ENCODE measurements at places on chromosomes 13 and 19.

GRCh38 chr13:27130223-27130978, 41.2 kb downstream of the USP12 start:
- DNase-seq = no peak

- DNase-seq = no peak
These were observed 102.3 kb downstream of the UBL3 start for GRCh38 chr13:29748097-29748496.

DNA sequence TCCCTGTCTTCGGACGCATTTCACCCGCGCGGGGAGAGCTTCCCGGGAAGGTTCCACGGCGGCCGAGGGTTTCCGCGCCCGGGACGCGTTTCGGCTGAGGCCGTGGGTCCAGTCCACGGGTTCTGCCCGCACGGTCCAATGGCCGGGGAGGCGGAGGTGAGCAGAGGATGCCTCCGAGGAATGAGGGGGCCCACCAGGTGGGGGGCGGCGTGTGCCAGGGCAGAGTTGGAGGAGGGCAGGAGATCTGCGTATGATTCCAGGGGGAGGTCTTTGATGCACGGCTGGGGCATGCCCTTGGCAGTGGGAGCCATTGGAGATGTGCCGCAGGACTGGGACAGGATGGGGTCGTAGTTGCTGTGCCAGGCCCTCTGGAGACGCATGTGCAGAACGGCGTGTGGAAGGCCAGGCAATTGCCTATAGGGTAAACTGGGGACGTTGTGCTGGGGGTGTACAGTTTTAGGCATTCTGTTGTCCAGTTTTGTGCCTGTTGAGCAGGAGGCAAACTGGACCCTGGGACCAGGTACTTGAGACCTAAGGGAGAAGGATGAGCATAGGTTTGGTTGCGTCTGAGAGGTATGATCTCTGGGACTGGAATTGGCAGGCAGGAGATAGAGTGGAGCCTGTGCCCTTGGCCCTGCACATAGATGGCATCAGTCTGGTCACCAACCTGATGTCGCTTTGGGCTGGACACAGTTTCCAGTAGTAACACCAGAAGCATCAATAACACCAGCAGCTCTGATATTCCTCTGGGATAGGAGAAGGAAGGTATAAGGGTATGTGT, 751 bp downstream of the ZNF584 start:
- peak; percentile 41 for DNase-seq

GRCh38 chr19:45507872-45508416, 665 bp downstream of the VASP start:
- DNase-seq = no peak

GRCh38 chr13:30504081-30504480, 38.3 kb upstream of the HMGB1 start:
- DNase-seq = no peak

- no peak for DNase-seq
These were observed 46.7 kb downstream of the RXFP2 start for GRCh38 chr13:31786011-31786410.

GRCh38 chr13:50745542-50746115, 97.9 kb downstream of the DLEU7 start:
- DNase-seq = no peak

- DNase-seq = peak; percentile 58
These were observed 2.0 kb downstream of the ITPKC start for GRCh38 chr19:40718774-40719391.

GRCh38 chr19:3544742-3545668, 6.0 kb downstream of the TEKTIP1 start:
- DNase-seq = peak; percentile 74

GRCh38 chr13:110443622-110444225, 117.8 kb downstream of the RAB20 start:
- DNase-seq = no peak

DNA sequence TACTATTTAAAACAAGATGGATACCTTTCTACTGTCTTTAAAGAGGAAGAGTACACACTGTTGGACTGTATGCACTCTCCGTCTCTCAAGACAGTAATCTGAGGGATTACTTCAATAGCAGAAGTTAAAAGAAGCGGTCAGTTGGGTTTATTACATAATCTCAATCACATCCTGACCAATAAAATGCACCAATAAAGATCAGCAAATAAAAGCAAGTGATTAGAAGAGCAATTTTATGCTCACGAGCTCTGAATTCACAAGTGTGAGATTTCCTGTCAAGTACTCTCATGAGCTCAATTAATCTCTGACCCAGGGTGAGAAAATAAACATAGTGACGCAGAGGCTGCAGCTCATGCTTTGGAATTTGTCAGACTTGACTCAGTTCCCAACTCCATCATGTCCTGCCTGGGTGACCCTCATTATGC, 12.2 kb downstream of the ABCC4 start:
- DNase-seq = no peak

DNA sequence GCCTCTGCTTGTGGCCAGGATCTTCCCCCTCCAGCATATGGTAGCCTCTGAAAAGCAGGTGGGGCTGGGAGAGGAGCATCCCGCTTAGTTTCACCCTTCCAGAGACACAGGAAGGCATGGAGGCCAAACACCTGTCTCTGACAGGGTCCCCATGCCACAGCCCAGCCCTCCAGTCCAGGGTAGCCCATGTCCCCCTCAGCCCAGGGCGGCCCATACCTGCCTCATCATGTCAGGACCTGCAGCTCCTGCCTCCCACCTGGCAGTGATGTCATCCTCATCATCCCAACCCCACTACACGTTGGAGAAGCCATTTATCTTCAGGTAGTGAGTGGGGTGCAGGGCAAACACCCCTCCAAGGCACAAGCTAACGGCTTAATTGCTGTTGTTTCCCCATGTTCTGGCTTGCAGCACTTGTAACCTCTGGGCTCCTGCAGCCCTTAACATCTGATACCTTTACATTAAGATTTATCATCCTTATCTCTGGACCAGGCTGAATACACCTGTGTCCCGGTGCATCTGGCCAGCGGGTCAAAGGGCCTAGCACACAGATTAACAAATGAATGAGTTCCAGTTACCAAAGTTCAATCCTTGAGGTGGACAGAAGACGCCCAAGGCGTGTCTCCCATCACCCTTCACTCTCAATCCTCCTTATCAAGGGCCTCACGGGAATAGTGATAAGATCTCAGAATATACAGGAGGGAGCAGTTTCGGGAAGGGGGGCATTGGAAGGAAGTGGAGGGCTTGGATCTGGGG, 22.2 kb downstream of the ZNF175 start:
- DNase-seq = no peak

- no peak for DNase-seq
These were observed 370.6 kb downstream of the TSHZ3 start for GRCh38 chr19:30978639-30979038.

DNA sequence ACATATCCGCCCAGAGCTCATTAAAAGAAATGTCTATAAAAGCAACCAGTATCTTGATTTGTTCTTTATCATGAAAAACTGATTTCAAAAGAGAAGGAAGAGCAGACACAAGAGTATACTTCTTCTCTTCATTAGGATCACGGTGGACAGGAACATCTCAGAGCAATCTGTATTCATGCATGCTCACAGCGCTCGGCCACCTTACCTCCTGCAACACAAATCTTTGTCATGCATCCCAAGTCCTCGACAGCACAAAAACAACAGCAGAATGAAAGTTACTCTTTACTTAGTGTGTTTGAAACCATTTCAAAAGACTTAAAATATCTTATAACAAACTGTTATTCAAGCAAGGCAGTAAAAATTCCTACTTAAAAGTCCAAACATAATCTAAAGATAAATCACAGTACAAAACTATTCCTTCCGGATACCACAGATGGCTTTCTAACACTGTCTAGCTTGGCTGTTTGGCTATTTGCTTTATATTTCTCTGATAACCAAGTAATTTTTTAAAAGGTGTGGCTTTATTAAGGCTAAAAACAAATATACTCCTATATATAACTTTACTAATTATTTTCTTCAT, 174.5 kb downstream of the TBC1D4 start:
- DNase-seq = no peak

DNA sequence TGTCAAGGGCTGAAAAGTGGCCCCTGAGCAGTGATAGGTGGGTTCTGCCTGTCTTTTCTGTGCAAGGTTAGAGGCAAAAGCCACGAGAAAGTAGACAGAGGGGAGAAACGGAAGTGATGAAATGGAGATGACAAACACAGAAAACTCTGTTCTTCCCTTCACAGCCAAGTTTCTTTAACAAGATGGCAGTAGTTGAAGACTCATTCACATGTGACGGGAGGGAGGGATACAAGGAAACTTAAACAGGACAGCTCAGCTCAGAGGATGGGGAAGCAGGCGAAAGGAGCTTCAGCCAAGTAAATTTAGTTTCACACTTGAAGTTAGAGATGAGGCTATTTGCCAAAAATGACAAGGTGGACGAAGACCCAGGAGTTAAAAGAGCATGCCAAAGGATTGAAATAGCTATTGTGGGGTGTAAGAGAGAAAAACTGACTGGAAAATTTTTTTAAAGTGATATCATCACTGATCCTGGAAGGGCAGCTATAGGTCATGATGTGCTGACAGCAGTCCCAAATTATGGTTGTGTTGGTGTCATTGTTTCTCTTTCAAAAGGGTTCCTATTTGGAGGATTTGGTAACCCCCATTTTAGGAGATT, 347.9 kb downstream of the EFNB2 start:
- DNase-seq = no peak

DNA sequence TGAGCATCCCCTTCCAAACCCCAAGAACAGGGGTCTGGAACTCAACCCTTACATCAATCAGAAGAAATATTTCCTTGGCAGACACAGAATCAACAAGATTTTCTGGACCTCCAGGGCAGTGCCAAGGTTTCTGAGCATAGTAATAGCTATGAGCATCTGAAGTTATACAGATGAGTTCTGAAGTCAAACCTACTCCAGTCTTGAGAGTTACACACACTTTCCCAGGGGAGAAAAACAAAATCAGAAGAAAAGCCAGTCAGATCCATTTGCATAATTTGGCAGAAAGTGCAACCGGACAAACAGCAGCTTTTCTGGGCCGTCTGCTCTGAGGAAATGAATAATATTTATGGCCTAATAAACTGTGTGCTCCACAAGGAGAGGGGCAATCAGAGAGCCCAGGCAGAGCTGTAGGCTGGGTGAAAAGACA, 93.1 kb downstream of the KL start:
- DNase-seq = peak; percentile 45

GRCh38 chr19:16897856-16898161, 9.0 kb downstream of the F2RL3 start:
- DNase-seq = no peak

GRCh38 chr13:28339419-28339818, 155.5 kb downstream of the FLT1 start:
- DNase-seq = no peak

GRCh38 chr13:43193789-43194420, 170.5 kb downstream of the DNAJC15 start:
- DNase-seq = no peak

DNA sequence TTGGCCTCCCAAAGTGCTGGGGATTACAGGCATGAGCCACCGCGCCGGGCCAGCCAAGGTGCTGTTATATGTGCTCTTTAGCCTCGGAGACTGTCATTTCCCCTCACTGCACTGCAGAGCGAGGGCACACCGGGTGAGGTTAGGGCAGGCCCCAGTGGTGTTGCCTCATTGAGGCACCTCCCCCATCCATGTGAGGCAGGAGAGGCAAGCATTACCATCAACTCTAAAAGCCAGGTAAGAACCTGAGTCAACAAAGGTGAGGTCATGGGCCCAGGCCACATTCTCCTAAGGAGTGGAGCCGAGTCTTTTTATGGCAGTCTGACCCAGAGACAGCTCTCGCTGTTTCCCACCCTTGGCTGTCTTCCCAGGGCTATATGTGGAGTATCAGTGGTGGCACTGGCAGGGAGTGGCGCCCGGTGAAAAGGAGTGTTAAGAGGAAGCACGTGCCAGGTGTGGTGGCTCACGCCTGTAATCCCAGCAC, 10.9 kb downstream of the B3GNT8 start:
- DNase-seq = no peak

DNA sequence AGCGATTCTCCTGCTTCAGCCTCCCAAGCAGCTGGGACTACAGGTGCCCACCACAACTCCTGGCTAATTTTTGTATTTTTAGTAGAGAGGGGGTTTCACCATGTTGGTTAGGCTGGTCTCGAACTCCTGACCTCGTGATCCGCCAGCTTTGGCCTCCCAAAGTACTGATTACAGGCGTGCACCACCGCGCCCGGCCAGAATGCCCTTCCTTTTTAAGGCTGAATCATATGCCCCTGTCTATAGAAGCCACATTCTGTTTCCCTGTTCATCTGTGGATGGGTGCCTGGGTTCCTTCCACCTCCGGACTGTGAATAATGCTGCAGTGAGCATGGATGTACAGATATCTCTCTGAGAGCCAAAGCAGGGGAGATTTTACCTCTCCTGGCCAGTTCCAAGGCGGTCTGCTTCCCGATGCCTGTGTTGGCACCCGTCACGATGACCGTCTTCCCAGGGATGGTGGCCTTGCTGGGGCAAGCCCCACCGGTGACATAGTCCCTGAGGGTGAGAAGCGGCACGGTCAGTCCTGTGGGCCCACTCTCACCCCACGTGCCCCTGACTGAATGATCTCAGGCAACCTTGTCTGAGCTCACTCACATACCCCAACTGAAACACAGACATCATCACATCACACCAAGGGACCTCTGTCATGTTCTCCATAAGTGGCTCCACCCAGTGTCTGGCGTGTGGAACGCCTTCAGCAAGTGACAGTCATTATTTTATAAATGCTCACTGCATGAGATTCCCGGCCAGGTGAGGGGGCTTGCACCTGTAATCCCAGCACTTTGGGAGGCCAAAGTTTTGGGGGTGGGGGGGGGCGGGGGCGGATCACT, 4.0 kb downstream of the RDH13 start:
- DNase-seq = peak; percentile 53

DNA sequence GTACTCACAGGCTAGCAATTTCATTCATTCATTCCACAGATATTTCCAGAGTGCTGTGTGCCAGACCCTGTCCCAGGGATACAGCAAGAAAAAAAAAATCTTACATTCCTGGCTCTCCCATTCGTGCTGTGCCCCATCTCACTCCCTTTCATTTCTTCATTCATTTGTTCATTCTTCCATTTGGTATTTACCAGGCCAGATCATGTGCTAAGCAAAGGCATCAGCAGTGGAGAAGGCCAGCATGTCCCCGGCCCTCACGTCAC, 2.3 kb downstream of the MAP3K10 start:
- no peak for DNase-seq

GRCh38 chr19:7188698-7189629, 105.2 kb downstream of the INSR start:
- DNase-seq = no peak

DNA sequence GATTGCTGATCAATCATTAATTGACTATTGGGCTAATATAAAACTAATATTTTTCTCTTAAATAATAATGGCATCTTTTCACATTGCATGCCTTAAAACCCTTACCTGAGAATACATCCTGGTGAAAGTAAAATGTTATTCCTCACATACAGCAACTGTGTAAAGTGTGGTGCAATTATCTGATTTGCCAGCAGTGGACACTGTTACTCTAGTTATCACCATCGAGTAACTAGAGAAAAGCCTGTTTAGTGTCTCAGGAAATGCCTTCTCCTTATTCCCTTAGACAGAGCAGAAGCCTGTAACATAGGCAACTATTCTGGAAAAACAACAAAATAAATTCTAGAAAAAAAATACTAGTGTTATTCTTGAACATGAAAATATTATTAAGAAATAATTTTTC, 459.8 kb downstream of the FGF14 start:
- DNase-seq = peak; percentile 70
